ENCODE measurements at places on chromosomes 5 and 9. TPM values are rescaled to one million over a fixed set of nuclear protein-coding genes. Genes with fewer than 3 reads are reported as not detected.

- no peak for DNase-seq
Measured at GRCh38 chr9:73370053-73370452, 218.4 kb downstream of the ANXA1 start.

GRCh38 chr5:154740483-154740882, 14.7 kb upstream of the LARP1 start:
- DNase-seq, result no peak

DNA sequence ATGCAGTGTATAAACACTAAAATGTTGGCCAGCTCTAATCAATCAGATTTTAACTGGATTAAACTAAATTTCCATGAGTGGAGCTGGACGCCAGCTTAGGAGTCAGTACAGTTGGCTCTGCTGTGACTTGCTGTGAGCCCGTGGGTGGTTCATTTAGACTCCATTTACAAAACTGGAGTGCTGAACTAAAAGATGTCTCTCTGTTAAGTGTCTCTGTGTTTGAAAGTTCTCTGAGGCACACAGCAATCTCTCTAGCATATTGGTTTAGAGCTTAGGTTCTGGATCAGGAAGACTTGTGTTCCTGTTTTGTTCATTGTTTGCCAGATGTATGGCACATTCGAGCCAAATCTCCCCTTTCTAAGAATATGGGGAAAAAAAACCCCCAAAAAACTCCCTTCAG, 28.0 kb upstream of the ARL14EPL start:
- no peak for DNase-seq

Gene LECT2
- not detected for total RNA-seq
